ENCODE measurements at places on chromosomes 4 and X.

GRCh38 chrX:64570204-64570603, 175.0 kb upstream of the MTMR8 start:
- DNase-seq, result no peak

- DNase-seq, result no peak
Observed at GRCh38 chrX:13893826-13894225, 76.9 kb upstream of the GPM6B start.

GRCh38 chrX:129797251-129797906, 17.6 kb downstream of the SASH3 start:
- DNase-seq, result no peak

DNA sequence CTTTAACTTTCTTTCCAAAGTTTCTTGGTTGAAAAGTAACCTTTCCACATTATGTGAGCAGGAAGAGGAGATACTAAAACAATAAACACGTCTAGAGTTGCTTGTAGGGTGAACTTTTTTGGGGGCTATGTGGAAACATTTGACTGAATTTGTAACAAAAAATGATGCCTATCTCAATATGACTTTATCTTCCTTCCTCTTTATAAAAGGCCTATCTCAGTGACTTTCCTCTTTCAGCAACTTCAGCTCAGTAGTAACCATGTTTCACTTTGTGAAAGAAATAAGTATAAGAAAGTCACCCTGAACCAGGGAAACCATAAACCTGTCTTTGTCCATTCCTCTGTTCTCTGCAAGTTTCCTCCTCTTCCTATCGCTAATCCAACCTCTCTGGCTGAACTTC, 124.7 kb upstream of the TMEM164 start:
- no peak for DNase-seq

- no peak for DNase-seq
Observed at GRCh38 chr4:1238676-1239000, 10.3 kb downstream of the CTBP1 start.

GRCh38 chr4:85697854-85698253, 222.9 kb downstream of the ARHGAP24 start:
- no peak for DNase-seq

DNA sequence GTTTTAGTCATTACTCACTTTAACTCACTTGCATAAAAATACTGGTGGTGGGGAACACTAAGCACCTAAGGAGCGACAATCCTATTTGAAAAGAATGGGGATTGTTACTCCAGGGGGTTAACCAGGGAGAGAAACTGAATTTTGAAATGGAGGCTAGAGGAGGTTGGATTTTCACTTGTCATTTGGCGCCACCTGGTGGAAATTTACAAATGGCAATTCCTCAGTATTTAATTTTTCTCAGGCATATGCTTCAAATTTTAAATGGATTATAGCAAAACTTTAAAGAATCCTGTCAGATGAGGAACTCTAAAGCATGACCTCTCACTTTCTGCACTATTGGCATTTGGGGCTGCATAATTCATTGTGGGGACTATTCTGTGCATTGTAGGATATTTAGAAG, 2.7 kb upstream of the GEMIN8 start:
- DNase-seq, result peak; percentile 20

DNA sequence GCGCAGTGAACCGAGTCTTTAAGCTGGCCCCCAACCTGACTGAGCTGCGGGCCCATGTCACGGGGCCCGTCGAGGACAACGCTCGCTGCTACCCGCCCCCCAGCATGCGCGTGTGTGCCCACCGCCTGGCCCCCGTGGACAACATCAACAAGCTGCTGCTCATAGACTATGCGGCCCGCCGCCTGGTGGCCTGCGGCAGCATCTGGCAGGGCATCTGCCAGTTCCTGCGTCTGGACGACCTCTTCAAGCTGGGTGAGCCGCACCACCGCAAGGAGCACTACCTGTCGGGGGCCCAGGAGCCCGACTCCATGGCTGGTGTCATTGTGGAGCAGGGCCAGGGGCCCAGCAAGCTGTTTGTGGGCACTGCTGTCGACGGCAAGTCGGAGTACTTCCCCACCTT, 2.2 kb downstream of the PLXNA3 start:
- no peak for DNase-seq

Data from stimulated activated CD8-positive, alpha-beta memory T cell treated with anti-CD3 and anti-CD28 coated beads, Interleukin-4, amount 100 ng/mL, for 1 hour (primary cell).